ENCODE measurements at places on chromosomes 3 and 15.

- no peak for DNase-seq
Measured at GRCh38 chr15:94470492-94470891, 239.1 kb downstream of the MCTP2 start.

- DNase-seq, result no peak
Measured at GRCh38 chr3:167750272-167750971, 14.9 kb downstream of the SERPINI1 start.

- DNase-seq, result no peak
Measured at GRCh38 chr15:101156061-101156460, 95.8 kb downstream of the CHSY1 start.

DNA sequence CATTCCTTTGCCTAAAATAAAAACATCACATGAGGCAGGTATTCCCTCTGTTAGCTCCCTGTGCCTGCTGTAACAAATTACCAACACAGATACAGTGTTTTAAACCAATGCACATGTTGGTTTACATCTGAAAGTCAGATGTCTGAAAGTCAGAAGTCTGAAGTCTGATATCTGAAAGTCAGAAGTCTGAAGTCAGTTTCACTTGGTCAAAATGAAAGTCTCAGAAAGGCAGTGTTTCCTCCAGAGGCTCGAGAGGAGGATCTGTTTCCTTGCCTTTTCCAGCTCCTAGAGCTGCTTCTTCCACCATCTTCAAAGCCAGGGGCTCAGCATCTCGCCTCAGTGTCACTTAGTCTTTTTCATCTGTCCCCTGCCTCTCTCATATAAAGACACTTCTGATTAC lies 22.0 kb downstream of the SST start:
- no peak for DNase-seq

DNA sequence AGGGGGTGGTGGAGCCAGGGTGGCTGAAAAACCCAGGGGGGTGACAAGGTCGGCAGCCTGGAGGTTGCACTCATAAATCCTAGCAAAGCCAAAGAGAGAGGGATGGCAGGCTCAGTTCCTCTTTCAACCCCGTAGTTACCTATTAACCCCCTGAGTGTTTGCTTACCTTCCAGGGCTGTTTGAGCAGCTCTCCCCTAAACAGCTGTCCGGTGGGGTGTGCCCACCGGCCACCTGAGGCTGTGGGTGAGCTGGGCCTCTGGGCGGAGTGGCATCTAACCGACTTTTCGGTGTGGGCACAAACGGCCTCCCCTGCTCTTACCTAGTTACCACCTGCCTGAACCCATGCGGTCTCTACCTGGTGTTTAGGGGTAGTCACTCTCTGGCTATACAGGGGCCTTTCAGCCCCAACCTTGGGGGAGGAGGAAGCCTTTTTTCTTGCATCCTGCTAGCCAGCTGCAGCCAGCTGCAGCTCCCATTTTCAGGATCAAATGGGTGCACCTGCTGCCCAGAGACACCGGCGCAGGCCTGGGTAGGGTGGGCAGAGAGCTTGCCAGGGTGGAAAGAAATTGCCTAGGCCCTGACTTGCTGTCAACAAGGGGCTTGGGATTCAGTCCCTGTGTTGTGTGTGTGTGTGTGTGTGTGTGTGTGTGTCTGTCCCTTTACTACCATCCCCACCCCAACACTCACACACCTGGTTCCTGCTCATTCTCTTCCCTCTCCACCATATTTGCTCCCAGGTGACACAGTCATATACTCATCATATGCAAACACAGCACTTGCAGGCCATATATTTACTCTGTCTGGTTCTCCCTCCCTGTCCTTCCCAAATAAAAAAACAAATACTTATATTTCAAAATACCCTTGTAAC lies 3.7 kb downstream of the DLL4 start:
- DNase-seq, result no peak

Data from stimulated activated CD4-positive, alpha-beta T cell treated with anti-CD3 and anti-CD28 coated beads, Interleukin-1b, Interleukin-23, amount 100 ng/mL, for 48 hours (primary cell).